ENCODE measurements at places on chromosomes 3 and 15.
A peak's percentile ranks its signal among the peaks of the same experiment; 100 is the strongest.

DNA sequence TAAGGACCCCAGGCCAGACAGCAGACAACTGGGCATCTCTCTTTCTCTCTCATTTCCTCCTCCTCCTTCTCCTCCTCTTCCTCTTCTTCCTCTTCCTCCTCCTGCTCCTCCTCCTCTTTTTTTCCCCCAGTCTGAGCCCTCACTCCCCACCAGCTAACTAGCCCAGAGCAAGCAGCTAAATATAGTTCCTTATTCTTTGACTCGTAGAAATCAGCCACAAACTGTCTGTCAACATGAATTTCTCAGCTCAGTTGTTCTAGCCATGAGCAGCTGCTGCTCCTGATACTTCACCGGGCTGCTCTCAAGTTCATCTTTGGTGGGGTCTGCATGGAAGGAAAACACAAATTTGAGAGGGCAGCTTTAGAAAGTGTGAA lies 19.2 kb upstream of the LOXL1 start:
- DNase-seq: no peak

DNA sequence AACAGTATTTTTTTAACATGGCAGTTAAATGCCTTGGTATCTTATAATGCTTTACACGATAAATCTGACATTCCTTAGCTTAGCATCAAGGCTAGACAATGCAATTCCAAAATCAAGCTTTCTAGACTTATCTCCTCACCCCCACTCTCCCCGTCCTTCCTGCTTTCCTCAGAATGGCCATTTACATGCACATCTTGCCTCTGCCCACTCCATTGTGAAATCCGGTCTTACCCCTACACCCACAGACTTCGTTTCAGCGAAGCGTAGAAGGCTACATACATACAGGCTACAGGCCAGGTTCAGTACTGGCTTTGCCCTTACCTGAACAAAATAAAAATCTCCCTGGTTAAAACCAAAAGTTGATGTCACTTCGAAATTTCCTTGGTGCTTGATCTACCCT lies 58.6 kb upstream of the SLC12A8 start:
- DNase-seq: no peak

DNA sequence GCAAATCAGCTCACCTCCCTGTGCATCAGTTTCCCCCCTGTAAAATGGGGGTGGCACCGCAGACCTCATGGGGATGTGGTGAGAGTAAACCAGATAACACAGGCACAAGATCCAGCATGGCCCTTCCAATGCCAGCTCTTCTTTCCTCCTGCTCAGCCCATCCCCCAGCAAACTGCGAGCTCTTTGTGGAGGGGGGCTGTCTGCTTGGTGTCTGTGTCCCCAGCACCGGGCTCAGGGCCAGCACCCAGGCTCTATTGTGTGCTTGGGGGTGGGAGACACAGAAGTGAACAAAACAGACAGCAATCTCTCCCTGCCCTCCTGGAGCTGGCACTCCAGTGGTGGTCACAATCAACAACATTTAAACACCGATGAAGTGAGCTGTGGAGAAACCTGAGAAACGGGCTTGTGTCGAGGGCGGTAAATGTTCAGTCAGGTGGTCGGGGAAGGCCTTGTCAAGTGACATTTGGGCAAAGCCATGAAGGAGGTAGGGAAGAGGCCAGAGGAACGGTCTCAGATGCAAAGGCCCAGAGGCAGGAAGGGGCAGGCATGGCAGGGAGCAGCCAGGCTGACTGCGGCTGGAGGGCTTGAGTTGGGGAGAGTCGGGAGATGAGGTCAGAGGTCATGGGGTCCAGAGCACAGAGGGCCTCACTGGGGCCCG lies 28.4 kb downstream of the GRIP2 start:
- no peak for DNase-seq

- no peak for DNase-seq
These were observed 1730.4 kb downstream of the SI start for GRCh38 chr3:163347944-163348343.

- DNase-seq: no peak
These were observed 14.7 kb upstream of the CA12 start for GRCh38 chr15:63396152-63396928.

GRCh38 chr15:41494190-41494921 lies 682 bp downstream of the ITPKA start:
- peak; percentile 55 for DNase-seq

All from DND-41 (cell line).